Stimulated activated CD4-positive, alpha-beta T cell treated with anti-CD3 and anti-CD28 coated beads, Interleukin-12 subunit alpha, Interleukin-12 subunit beta, amount 100 ng/mL, for 48 hours (primary cell): ENCODE measurements at places on chromosomes 11 and 22.

- DNase-seq = no peak
Measured at GRCh38 chr22:46239261-46240048, 10.6 kb downstream of the CDPF1 start.

GRCh38 chr22:30386960-30387827, at the start of gene RNF215:
TSS of gene RNF215 (minus strand) at chr22:30387411. CDS start at chr22:30387313, 98 bp downstream.
- DNase-seq = peak; percentile 70

DNA sequence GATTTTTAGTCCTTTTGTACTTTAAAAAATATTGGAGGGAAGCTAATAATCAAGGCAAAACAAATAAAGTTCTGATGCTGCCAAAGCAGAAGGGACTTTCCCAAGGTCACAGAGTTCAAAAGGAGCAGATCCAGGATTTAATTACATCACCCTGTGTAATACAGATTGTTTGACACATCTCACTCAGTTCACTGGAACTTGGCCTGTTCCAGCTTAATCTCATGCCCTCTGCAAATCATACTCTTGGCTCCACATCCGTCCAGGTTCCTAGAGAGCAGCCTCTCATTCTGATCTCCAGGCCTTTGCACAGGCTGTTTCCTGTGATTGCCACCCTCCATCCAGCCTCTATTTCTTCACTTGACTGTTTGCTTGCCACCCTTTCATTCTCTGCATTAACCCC, 151.7 kb downstream of the SPON1 start:
- DNase-seq = no peak

GRCh38 chr22:19680287-19680881, 33.9 kb upstream of the SEPTIN5 start:
- DNase-seq = no peak

DNA sequence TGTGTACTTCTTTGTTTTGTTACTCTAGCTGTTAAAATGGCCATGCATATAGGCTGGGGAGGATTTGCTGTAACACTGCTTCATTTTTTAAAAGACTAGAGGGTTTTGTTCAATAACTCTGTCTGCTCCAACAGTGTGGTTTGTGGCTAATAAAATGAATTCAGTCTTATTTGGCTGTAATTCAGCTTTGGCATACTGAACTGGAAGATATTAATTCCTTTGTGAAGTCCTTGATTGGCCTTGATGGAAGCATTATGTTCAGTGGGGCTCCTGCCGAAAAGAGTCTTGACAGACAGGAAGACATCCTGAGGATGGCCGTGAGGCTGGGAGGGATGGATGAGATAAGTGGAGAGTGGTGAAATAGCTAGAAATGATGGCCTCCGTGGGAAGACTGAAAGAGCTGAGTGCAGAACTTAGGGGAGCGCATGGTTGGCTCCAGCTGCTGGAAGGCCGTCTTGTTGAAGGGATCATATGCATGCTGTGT, 44.8 kb upstream of the MYO18B start:
- DNase-seq = no peak

GRCh38 chr22:47576908-47577307, 814.5 kb downstream of the TBC1D22A start:
- DNase-seq = no peak

DNA sequence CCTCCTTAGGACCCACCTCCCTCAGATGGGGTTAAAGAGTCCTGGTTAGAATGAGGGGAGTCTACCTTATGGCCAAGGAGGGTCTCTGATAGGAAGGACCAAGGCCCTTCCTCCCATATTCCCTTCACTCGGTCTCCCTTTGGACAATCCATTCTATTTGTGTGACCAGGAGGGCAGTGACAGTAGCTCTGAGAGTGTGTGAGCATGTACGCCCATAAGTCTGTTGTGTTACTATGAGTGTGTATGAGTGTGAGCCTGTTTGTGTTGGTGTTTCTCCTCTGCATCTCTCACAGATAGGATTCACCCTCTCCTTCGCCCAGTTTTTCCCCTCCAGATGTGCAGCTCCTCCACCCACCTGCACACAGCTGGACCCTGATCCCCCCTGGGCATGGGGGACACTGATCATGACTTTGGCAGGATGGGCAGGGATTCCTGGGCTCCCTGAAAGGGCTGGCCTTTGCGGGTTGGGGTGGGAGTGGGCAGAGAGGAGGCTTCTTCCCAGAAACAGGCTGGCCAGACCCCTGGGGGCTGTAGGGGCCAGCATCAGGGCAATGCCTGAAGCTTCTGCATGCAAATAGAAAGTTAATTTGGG, 14.5 kb downstream of the PHLDB1 start:
- DNase-seq = no peak

DNA sequence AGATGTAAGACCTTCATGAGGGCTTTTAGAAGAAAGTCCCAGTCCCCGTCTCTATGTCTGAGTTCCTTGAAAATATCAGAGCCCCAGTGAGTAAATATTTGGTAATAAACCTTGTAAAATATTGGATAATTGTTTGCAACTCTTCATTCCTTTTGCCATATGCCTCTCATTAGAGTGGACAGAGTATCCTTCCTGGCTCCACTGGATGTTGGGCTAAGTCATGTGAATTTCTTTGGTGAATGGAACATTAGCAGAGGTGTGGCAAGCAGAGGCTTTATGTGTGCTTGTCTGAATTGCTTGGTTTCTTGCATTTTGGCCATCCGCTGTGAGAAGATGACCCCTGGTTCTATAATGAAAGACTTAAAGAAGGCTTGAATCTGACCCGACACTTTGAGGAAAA, 490.3 kb downstream of the METTL15 start:
- no peak for DNase-seq

GRCh38 chr11:95711945-95712221, 77.7 kb downstream of the FAM76B start:
- no peak for DNase-seq

DNA sequence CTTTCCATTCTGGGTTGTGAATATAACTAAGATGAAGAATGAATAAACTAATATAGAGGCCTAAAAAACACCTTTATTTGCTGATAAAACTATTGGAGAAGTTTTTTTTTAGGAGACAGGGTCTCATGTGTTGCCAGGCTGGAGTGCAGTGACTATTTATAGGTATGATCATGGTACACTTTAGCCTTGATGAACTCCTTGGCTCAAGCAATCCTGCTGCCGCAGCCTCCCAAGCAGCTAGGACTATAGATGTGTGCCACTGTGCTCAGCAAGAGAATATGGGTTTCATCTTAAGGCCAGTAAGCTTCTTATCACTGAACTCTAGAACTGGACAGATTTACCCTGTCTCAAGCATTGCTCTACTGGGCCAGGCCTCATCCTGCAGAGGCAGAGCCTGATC, 26.6 kb downstream of the CCDC90B start:
- no peak for DNase-seq

- DNase-seq = no peak
Measured at GRCh38 chr11:33751878-33752277, 15.7 kb upstream of the CD59 start.

DNA sequence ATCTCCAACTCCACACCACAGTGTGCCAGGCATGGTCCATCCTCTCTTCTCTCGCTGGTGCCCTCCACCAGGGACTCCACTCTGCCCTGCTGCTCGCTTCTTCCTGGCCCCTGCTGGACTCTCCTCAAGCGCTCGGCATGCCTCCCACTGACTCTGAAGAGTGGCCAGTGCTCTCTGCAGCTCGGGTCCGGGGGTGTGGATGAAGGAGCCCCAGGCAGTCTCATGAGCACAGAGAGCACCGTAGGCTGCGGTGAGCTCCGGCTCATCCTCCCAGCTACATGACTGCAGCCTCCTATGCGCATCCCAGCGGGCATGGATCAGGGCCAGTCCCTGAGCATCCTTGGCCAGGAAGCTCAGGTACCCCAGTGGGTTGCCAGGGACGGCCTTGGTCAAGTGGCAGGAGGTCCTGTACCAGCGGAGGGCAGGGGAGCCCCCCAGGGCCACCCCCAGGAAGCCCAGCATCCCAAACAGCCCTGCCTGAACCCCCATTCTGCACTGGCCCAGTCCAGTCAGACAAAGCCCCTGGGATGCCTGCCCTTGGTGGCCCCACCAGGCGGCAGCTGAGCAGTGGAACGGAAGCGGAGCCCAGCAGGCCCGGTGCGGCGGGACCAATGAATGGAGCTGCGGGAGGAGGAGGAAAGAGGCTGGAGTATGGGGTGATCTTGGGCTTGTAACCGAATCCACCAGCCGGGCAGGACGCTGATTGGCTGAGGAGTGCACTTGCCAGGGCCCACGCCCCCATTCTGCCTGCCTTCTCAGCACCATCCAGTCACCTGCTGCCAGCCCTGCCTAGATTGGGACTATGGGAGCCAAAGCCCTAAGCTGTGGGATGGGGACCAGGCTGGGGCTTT, at the start of gene PLA2G3:
TSS of gene PLA2G3 (minus strand) at position 643 of the 851 bp plus-strand sequence. CDS start at position 489, 154 bp downstream.
- no peak for DNase-seq

DNA sequence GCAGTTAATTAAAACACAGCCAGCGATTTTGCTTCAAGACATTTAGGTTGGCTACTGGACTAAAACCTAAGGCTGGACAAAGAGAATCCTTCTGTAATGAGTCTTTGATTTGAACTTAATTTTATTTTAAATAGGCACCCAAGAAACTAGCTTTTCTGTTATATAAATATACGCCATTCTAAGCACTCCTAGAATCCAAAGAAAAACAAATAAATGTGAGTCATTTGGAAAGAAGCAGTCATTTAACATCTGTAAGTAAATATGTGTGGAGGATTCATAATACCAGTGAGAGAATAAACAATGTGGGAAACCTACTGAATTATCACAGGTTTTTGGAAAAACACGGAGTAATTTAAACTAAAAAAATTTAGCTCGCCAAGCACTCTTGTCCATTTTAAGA, 1.2 kb upstream of the TECTA start:
- no peak for DNase-seq

DNA sequence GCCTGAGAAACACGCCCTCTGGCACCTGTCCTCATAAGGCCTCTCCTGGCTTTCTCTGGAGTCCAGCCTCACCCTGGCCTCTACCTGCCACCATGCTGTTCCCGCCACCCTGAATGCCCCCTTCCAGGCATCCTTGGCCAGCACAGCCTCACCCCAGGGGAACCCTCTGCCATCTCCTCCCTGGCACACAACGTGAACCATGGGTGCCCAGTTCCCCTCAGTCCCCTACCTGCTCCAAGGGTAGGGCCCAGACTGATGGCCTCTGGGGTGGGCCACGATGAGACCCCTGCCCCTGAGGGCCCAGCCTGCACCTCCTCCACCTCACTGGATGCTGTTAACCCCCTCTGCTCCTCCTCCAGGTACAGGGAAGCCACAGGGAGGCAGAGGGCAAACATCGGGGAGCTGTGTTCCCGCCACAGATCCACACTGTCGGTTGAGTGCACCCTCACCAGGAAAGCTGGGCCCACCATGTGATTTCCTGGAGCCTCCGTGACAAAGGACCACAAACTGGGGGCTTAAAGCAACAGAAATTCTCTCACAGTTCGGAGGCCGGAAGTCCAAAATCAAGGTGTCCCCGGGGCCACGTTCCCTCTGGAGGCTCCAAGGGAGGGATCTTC, 169.6 kb downstream of the BRD1 start:
- no peak for DNase-seq

GRCh38 chr11:44307340-44308099, 2.4 kb downstream of the ALX4 start:
- DNase-seq = no peak

- no peak for DNase-seq
Measured at GRCh38 chr11:27075192-27075591, 34.6 kb downstream of the BBOX1 start.

GRCh38 chr11:63719001-63719400, 37.7 kb downstream of the RTN3 start:
- no peak for DNase-seq

DNA sequence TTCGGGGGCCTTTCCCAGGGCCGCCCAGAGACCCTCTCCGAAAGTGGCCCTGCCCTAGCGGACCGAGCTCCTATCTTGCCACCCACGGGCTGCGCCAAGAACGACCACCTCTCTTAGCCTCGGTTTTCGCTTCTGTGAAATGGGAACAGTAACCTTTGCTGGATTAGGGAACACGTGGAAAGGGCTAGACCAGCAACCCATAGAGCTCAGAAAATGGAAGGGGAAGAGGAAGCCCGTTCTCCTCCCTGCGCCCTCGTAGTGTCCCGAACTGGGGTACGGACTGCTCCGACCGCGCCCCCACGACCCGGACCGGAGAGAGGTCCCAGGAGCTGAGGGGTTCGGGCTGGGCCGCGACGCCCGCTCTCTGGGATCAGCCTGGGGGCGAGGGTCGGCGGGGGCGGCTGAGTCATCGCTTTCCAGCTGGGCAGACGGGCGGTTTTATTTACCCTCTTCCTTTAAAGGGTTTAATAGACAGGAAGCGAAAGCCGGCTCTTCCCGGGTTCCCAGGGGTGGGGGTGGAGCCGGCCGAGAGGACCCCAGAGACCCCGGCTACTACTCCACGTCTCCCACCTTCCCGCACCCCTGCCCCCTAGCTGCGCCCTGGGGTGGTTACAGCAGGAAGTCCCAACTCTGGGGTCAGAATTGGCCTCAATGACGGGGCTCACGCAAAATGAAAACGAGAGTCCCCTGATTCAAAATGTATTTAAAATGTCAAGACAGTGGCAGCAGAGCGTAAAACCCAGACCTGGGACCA, 907 bp upstream of the PHLDA2 start:
- DNase-seq = no peak

DNA sequence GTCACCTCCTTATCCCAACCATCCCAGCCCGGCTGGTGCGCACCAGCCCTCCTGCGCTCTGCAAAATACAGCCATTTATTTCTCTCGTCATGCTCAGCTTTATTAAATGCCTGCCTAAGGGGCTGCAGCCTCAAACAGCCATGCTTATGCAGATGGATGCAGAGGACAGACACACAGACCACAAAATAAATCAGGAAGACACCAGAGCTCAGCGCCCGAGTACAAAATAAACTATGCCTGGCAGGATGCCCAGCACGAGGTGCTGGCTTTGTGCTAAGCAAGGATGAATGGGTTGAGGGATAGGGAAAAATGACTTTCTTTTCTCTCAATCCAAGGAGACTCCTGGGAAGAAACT, 70.5 kb downstream of the RPUSD4 start:
- no peak for DNase-seq

- no peak for DNase-seq
Measured at GRCh38 chr11:16606784-16607674, 131.4 kb upstream of the C11orf58 start.

GRCh38 chr22:44020981-44021380, 3.1 kb upstream of the PARVB start:
- DNase-seq = no peak

DNA sequence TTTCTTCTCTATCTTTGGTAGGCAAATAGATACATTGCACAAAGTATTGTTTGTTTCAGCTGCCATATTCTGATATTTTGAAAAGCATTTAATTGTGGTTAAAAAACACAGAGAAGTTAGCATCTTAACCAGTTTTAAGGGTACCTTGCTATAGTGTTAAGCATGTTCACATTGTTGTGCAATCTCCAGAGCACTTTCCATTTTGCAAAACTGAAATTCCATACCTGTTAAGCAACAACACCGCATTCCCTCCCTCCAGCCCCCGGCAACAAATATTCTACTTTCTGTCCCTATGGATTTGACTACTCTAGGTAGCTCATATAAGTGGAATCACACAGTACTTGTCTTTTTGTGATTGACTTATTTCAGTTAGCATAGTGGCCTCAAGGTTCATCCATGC, 33.9 kb downstream of the CNTF start:
- DNase-seq = no peak

GRCh38 chr11:72580642-72580950, 93.6 kb downstream of the PDE2A start:
- no peak for DNase-seq
